NCI-H446 (cell line): ENCODE measurements at places on chromosomes 1 and 21.

GRCh38 chr1:20931930-20932436 is 144.9 kb upstream of the HP1BP3 start:
- DNase-seq = no peak

- DNase-seq = no peak
Measured at GRCh38 chr1:91645031-91645430, 144.4 kb downstream of the CDC7 start.

- no peak for DNase-seq
Measured at GRCh38 chr1:180299479-180300221, 69.6 kb downstream of the LHX4 start.

- no peak for DNase-seq
Measured at GRCh38 chr1:101144671-101145448, 92.0 kb upstream of the S1PR1 start.

GRCh38 chr1:111930356-111930755 is 59.1 kb downstream of the KCND3 start:
- no peak for DNase-seq

DNA sequence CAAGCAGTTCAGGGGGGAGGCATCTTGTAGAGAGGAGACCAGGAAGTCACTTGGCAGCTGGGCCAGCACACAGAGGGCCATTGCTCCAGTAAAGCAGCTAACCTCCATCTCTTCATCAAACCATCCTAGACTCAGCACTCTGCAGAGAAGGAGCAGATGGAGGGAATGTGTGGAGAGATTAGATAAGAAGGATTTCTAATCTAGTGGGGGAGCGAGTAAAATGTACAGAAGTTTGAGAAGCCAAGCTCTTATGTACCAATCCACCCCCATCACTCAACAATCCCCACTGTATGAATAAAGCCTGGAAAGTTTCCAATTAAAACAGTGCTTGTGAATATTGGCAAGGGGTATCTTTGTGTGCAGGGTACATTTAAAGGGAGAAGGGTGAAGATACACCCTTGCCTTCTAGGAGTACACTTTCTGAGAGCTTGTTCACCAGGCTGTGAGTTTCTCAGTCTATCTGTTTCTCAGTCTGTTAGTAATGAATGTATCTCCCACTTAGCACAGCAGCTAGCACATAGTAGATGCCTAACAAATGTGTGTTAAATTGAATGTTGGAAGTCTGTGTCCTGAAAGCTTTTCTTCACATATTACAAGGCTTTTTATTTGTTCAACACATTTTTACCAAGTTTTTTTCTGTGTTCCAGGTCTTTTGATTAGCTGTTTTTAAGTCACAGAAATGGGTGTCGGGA is 142.7 kb upstream of the UBE2U start:
- DNase-seq = no peak

- DNase-seq = no peak
Measured at GRCh38 chr1:64669098-64669675, 75.7 kb upstream of the RAVER2 start.

DNA sequence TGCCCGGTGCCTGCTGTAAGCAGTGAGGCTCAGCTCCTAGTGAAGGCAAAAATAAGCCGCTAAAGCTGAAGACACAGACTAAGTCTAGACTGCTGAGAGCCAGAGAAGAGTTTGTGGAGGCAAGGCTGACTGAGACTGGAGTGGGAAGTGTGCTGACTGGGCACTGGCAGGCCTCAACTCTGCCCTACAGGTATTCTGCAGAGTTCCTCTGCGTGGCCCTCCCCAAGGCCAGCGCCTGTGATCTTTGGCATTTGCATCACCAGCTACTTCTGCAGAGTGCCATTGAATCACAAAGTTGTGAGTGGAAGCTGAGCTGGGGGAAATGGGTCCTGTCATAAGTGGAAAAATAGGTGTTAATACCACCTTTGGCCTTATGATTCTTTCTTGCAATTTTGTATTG is 905.7 kb downstream of the PLA2G4A start:
- DNase-seq = no peak

- no peak for DNase-seq
Measured at GRCh38 chr1:230084408-230085177, 17.6 kb downstream of the GALNT2 start.

- DNase-seq = no peak
Measured at GRCh38 chr1:177384461-177384860, 213.7 kb downstream of the BRINP2 start.

GRCh38 chr1:19769211-19769932 is 30.3 kb downstream of the TMCO4 start:
- no peak for DNase-seq

DNA sequence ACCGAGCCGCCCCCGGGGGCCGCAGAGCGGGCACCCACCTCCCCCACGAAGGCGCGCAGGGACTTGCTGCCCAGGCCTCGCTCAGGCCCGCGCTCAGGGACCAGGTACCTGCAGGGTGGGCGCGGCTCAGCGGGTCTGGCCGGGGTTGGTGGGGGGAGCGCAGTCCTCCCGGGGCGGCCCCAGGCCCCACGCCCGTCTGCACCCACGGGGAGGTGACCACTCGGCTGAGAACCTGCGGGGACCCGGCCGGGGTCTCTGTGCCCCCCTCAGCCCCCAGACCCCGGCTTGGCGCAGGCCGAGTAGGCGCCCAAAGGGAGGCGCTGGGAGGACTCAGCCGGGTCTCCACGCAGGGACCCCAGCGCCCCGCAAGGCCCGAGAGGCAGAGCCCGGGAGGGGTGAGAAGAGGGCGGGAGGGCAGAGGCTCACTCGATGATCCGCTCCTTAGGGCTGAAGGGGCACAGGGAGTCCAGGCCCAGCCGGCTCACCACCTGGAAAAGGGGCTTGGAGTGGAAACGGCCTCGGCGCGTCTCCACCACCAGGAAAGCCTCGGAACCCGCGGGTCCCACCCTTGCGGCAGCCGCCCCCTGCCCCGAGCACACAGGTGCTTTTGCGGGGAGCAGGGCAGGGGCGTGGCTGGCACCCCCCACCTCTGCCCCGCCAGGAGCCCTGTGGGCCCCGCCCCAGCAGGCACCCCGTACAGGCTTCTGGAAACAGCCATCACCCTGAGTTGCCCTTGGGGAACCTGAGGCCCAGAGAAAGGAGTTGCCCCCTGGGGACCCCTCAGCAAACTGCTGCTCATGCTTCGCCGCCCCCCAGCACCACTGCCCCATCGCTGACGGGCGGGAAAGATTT is 9.3 kb downstream of the FTCD start:
- no peak for DNase-seq

DNA sequence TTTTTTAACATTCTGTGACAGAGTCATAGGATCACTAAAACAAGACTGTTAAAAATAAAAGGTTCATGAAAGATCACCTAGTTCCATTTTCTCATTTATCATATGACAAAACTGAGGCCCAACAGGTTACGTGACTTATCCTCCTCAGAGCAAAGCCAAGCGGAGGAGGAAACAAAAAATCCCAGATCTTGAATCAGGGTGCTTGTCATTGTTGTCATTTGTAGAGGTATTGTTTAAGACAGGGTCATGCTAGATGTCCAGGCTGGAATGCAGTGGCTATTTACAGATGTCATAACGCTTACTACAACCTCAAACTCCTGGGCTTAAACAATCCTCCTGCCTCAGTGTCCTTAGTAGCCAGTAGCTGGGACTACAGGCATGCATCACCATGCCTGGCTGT is 293.2 kb downstream of the DSCAM start:
- DNase-seq = no peak

DNA sequence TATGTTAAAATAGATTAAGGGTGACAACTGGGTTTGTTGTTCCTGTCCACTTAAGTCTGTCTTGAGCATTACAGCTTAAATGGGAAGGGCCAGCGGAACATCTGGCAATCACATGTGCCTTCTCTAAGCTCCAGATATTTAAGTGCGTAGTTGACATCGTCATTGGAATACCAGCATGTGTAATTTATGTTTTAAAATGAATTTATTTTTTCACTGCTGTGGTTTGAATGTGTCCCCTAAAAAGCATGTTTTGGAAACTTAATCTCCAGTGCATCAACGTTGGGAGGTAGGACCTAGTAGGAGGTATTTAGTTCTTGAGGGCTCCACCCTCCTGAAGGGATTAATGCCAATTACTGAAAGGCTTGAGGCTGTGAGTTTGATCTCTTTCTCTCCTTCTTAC is 13.4 kb downstream of the ZCCHC17 start:
- no peak for DNase-seq

- no peak for DNase-seq
Measured at GRCh38 chr1:59142311-59143132, 154.4 kb upstream of the FGGY start.

DNA sequence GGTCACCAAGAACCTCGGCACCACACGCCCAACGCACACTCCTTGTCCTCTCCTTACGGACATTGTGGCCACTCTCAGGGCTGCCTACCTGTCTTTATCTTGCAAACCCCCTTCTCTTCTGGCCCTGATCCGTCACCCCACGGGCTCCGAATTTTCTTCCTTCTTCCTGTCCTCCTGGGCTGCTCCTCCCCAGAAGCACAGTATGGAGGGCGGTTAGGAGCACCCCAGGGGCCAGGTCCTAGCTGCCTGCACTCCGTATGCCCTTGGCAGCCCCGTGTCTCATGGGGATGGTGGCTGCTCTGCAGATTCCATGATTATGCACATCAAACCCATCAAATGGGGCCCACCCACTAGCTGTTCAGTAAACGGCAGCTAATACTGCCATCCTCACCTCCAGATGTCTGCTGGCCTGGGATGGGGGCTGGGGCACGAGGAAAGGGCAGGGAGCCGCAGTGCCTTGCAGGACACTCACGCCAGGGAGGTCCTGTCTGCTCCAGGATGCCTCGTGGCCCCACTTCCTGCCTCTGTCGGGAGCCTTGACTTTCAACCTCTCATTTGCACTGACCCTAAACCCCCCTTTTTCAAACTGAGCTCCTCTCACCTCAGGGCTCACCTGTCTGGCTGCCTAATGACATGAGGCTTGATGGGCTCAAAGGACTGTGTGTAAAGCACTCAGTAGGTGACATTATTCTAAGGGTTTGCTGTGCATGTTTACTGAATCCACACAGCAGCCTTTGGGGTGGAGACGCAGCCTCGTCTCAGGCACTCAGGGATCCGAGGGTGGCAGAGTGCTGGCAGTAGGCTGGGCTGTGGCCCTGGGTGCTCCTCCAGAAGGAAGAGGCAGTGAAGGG is 4.4 kb downstream of the TTC34 start:
- no peak for DNase-seq

DNA sequence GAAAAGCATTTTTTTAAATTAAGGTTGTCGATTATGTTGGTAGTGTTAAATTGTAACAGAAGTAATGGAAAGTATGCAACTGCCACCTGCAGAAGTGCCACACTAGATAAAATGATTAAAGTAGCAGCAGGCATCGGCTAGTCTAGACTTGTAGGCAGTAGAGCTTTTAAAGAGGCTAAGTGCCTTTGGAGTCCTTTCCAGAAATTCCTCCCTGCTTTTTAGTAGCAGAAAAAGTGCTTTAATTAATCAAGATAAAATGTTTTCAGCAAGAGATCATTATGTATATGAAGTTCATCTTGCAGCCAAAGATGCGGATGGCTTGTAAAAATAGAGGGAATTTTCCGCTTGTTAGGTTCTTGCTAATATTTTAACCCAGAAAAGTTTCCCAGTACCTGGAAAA is 87.1 kb upstream of the LRRC8D start:
- no peak for DNase-seq

DNA sequence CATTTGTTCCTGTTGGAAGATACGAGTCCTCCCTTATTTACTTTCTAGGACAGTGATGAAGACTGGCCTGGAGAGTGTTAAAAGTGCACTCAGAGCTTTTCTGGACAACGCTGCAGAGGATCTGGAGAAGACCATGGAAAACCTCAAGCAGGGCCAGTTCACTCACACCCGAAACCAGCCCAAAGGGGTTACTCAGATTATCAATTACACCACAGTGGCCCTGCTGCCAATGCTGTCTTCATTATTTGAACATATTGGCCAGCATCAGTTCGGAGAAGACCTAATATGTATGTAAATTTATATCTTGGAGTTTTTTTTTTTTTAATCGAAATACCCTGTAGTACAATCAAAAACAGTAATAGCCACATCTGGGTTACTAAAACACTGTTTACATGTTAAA is 190.5 kb downstream of the ZP4 start:
- no peak for DNase-seq

GRCh38 chr21:41170859-41171609 is 3.1 kb downstream of the BACE2 start:
- no peak for DNase-seq

DNA sequence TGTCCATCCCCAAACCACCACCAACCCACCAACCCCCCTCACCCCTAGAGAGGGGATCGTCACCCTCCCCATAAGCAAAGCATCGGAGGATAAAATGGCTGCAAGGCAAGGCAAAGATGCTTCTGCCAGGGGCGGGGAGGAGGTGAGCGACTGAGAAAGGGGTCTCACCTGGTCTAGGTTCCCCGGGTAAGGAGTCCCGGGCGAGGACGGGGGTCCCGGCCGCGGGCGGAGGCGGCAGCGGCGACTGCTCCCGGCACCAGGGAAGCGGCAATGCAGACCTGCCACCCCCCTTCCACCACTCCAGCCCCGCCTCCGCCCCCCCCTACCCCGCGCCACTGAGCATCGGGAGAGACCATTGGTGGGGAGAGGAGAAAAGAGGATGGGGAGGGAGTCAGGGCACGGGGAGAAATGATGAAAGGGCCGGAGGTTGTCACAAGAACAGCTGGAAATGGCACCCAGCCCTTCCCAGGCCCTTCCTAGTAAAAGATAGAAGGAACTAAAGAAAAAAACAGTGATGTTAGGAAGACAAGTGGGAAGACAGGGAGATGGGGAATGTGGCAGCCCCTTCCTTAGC is at the start of gene SV2A:
Gene SV2A, minus strand, starts transcription at position 274 of the 574 bp plus-strand sequence. CDS start 4,004 bp downstream, outside the sequence.
- DNase-seq = peak; percentile 64

DNA sequence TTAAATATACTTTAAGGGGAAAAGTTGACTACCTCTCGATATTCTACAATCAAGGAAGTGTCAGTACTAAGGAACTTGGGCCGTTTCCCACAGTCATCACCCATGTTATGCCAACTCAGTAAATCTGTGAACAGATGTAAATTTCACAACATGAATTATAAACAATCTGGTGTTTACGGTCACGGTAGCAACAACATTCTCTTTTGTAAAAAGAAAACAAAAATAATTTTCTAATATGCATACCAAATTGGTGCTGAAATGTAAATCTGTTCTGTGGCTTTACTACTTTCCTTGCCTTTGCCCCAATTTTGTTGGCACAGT is 1.2 kb downstream of the SH3GLB1 start:
- no peak for DNase-seq

DNA sequence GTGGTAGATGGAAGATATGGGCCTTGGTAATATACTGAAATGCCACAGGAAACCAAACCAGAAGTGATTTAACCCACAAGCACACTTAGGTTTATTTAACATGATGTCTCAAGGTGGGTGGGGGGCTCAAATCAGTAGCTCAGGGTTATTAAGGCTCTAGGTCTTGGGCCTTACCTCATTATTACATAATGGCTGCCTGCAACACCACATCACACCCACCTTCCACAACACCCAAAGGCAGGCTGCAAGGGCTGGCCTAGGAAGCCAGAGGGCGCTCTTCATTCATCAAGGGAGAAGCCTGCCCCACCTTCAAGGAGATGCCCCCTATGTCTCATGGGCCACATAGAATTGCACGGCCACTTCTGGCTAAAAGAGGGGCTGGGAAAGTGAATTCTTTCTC is 6.0 kb downstream of the TFF1 start:
- no peak for DNase-seq
